Fibroblast of upper back skin (primary cell): ENCODE measurements at places on chromosomes 12 and 14.

GRCh38 chr14:90692061-90692460, 124.2 kb downstream of the TTC7B start:
- DNase-seq: peak; percentile 34

DNA sequence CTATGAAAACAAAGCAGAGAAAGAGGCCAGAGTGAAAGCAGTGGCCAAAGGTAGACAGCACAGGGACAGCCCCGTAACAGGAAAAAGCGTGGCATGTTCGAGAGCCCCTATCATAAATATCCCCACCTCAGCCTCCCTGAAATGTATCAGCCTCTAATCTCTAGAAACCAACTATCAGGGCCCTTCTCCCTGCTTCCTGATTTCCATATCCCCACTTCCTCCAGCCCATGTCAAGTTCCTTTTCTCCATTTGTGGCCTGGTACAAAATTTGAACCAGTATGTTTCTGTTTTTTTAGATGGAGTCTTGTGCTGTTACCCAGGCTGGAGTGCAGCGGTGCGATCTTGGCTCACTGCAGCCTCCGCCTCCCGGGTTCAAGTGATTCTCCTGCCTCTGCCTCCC, 16.9 kb downstream of the DEPDC4 start:
- DNase-seq: no peak

GRCh38 chr14:54299410-54300363, 97.1 kb upstream of the CDKN3 start:
- DNase-seq: peak; percentile 61

GRCh38 chr12:86376052-86376451, 119.9 kb upstream of the MGAT4C start:
- DNase-seq: no peak

GRCh38 chr14:101559624-101560533, 1.4 kb upstream of the DIO3 start:
- no peak for DNase-seq
